NCI-H1105 treated with DMSO at 0.1 percent for 48 hours (cell line): ENCODE measurements at places on chromosomes 7 and 10.
A peak's percentile ranks its signal among the peaks of the same experiment; 100 is the strongest.

- DNase-seq, result no peak
Observed at GRCh38 chr10:82228701-82229100, 353.7 kb downstream of the NRG3 start.

DNA sequence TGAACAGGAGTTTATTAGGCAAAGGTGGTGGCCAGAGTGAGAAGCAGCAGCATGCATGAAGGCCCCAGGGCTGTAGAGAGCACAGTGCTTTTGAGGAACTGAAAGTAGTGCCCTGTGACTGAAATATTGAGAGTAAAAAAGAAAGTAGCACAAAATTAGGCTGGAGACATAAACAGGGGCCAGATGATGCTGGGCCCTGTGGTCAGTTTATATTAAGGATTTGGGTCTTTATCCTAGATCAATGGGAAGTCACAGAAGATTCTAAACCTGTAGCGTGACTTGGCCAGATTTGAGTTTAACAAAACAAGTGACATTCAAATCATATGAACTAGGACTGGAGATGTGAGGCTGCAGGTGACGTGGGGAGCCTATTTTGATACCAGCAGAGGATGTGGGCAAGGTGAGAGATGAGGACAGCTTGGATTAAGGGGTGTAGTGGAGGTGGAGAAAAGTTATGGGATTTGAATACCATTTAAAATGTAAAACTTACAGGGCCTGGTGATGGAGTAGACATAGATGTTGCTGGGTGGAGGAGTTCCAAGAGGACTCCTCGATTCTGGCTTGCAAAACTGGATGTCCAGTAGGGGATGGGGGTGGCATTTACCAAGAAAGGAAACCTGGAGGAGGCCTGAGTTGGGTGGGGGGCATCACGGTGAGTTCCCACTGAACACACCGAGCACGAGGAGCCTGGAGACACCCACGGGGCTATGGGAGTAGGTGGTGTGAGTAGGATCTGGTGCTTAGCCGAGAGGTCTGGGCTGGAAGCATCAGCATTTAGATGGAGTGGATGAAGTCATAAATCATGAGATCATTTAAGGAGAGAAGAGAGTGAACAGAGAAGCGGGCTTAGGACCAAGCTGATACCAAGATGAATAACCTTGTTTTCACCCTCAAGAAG, 52.8 kb downstream of the HHEX start:
- no peak for DNase-seq

DNA sequence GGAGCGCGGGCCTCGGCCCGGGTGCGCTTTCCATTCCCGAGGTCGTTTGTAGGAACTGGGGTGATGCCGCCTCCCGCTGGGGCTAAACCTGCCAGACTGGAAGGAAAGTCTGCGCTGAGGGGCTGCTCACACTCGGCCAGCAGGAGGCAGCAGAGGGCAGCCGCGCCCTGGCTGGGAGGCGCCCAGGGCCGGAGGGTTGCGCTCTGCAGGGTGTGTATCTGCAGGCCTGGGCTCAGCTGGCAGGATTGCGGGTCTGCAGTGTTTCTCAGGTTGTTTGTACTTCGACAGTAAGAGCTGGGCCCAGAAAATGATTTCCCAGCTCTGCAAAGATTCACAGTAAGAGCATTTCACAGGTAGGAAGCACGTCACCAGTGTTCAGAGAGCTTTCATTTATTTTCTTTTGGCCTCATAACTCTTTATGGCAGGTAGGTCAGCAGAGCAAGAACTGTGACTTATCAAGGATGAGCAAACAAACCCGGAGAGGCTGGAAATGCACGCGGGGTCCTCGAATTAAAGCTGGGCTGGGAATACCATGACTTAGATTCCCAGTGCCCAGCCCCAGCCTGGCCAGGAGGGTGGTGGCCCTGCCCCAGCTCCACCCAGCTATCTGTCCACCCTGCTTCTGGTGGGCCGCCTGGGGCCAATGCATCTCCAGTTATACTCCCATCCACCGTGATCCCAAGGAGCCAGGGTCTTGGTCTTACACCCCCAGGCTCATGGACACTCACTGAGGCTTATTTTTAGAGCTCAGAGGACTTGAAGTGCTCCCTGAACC, 15.2 kb upstream of the PPP2R2D start:
- DNase-seq, result peak; percentile 53

DNA sequence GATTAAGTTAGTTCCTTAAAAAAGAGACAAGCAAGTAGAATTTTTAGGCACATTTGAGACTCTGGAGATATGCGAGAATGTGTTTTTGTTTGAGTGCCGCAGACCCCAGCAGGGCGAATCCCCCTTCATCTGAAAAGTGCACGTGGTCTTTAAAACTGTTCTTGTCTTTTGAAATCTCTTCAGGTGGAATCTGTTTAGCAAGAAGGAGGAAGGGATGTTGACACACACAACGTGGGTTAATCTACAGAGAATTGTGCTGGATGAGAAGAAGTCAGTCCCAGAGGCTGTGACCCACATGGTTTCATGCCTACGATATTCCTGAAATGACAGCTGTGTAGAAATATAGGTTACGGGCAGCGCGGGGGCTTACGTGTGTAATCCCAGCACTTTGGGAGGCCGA, 27.1 kb upstream of the ZFAND2A start:
- no peak for DNase-seq

DNA sequence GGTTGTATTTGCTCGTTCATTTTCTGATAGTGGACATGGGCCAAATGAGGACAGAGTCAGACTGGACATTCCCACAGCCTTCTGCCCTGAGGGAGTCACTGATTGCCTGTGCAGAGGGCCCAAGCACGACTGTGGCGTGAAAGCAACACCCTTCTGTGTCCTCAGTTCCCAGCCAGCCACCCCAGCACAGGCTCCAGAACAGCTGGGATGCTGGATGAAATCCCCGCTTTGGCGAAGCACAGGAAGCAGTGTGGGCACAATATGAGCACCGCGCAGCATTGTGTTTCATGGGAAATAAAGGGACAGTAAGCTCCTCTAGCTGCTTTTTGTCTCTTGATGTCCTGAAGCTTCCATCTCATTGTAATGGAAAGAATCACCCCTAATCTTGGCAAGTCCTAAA, 20.5 kb downstream of the TRIL start:
- no peak for DNase-seq

DNA sequence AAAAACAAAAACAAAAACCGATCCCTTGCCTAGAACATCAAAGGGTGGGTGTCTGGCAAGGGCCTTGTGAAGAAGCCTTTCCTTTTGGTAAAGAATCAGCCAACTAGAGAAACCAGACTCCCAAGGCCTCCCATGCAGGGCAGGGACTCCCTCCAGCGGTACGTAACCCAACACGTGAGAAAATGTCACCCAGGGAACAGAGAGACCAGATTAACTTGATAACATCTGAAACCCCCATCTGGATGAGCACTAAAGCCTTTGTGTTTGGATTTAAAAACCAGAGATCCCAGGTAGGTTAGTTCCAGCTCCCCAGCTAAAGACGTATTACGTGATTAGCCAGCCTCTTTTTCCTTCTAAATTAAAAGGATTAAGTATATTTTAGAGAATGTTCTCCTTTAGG, 3.0 kb upstream of the HABP2 start:
- DNase-seq, result no peak

GRCh38 chr7:132030883-132031282, 474.5 kb upstream of the PODXL start:
- no peak for DNase-seq

DNA sequence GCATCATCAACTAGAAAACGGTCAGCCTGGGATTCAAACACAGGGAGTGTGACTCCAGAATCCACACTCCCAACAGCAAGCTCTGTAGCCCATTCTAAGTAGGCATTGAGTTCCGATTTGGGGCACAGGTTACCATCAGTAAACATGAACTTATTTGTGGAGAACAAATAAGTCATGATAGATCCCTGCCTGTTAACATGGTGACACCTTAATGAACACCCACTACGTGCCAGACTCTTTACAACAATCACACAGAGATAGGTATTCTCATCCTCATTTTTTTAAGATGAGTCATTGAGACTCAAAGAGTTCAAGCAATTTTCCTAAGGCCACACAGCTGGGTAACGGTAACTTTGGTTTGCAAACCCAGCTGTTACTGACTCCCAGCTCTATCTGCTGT, 91.5 kb downstream of the LYZL2 start:
- no peak for DNase-seq

DNA sequence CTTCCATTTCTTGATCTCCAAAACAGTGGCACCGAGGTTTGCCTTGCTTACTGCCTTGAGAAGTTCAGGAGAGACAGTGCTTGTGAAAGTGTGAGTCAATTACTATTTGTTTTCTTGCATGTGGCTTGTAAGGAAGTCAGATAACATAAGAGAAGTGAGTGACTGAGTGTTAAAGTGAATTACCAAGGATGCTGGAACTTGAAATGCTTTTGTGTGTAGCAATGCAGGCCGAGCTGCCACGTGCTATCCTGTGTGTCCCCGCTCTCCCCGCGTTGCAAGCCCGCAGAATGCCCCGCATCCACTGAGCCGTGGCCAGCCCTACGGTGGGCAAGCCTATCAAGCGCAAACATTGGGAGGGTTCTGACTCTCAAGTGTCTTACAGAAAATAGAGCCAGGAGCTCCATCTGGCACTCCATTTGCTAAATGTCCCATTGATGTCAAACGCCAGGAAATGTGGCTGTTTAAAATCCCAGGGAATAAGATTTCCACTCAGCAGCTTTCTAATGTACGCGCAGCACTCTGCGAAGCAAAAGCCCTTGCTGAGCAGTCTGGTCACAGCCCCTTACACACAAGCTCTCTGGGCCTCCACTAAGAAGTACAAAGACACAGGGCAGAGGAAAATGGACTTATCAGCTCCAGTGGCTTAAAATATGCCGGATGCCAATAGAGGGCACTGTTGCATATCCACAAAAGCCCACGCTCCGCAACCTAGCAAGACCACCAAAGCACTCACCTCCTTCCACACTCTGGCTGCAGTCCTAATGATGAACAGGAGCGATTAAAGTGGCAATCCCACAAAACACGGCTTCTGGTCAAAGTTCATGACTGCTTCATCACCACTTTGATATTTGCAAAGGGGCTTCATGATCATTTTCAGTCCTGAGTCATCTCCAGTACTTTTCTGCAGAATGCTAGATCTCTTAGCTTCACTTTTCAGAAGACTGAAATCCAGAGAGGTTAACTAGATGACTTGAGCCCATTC, 158.0 kb upstream of the ITGB1 start:
- peak; percentile 2 for DNase-seq

DNA sequence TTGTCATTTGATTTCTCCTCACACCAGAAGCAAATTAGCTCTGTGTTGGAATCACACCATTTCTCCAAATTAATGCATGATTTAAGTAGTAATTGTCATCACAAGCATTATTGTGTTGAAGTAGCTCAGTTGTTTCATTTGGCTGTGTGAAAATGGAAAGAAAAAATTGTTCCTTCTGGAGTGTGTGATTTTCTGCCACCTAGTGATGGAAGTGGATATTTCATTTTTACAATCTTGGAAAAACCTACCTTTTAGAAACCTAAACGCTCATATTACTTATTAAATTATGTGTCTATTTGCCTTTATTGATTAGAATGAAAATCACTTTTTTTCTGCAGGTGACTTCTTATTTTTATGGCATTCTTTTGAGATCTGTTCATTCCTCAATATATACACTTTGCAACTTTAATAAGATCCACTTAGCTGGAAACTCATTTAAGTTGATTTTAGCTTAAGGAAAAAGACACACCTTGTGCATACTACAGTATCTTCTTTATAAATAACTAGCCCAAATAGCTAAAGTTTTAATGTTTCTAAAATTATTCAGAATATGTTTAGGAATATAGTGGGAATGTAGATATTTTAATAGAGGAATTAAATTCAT, 50.0 kb downstream of the SRI start:
- DNase-seq, result peak; percentile 45

DNA sequence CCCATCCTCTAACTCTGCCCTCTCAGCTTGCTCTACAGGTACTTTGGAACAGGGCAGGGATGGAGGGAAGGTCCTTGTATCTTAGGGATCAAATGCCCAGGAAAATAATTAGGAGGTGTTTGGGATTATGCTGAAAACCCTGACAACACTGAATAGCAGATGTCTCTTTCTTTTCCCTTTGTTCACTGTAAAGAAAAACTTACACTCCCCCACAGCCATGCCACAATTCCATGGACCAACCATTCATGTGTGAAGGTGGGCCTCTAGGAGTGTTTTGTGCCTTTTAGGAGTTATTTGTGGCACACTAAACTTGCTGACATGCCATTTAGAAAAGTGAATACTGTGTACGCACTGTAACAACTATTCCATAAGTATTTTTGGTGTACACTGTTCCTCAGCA, 108.1 kb downstream of the SNX10 start:
- no peak for DNase-seq

- DNase-seq, result peak; percentile 2
Observed at GRCh38 chr10:14623931-14624330, 150.8 kb downstream of the FAM107B start.

DNA sequence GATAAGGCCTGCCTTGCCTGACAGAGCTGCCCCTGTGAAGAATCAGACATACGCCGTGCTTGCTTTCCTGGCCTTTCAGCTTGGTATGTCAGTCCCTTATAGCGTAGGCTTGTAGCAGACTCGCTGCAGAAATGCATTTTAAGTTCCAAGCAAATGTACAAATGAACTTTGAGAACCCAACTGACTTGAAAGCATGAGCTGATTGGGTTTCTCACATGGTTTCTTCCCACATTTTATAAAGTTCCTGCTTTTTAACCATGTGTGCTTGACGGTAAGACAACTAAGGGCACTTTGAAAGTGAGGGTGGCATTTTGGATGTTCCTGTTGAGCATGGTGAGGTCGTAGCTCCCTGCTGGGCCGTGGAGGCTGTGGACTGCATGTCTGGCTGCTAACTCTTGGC, 62.6 kb downstream of the CCNY start:
- DNase-seq, result no peak

DNA sequence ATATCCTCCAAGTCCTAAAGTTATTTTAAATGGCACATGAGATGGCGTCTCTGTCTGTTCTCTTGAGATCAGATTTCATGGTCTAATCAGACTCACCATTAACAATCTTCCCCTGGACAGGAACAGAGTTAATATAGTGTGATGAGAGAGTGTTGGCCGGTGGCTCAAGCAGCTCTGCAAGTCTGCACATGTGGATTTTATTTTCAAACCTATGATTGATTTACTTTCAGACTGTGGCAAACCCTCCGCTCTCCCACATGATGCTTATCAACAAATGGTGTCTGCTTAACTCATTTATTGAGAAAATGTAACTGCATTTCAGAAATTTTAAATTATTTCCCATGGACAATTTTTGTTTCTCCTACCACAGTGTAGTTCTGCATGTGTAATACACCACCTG, 46.5 kb upstream of the HGF start:
- DNase-seq, result peak; percentile 21

GRCh38 chr10:115772606-115773005, 500.4 kb downstream of the GFRA1 start:
- DNase-seq, result no peak

GRCh38 chr7:17769918-17770317, 170.4 kb downstream of the SNX13 start:
- peak; percentile 63 for DNase-seq
